ENCODE measurements at places on chromosomes 13 and 19.

- DNase-seq, result no peak
Measured at GRCh38 chr13:78759704-78760103, 100.7 kb upstream of the OBI1 start.

- DNase-seq, result peak; percentile 79
Measured at GRCh38 chr19:55703790-55704215, 28.8 kb downstream of the EPN1 start.

DNA sequence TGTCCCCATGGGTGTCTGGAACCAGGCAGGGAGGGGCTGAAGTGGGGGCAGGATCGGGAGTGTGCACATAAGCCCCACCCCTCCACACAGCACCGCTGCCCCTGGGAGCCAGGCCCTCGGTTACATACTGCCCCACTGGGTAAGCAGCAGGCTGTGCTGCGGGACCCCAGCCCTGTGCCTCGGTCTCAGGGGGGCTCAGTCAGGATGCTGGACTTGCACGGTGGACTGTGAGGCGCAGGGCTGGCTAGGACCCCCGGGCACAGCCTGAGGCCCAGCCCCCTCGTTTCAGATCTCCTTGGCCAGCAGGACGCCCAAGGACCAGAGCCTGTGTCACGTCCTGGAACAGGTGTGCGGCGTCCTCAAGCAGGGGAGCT, 16.3 kb downstream of the MPND start:
- DNase-seq, result no peak

- no peak for DNase-seq
Measured at GRCh38 chr13:110228936-110229904, 77.7 kb downstream of the COL4A1 start.

DNA sequence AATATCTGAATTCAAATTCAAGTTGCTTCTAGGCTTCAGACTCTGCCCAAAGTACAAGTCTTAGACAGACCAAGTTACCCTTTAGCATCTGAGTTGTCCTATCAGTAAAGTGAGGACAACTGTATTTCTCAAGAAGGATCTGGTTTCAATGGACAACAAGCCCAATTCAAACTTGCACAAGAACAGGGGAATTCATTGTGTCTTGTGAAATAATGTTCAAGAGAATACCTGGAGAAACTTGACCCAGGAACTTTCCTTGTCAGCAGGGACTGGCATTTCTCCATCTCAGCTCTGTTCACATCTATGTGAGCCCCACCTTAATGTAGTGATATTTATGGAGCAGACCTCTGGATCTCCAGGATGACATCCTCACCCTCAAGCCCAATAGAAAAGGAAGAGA, 894.9 kb upstream of the SLC10A2 start:
- no peak for DNase-seq

- no peak for DNase-seq
Measured at GRCh38 chr19:40229484-40229883, 3.0 kb upstream of the CCNP start.

GRCh38 chr19:4369109-4369887, 25.9 kb downstream of the MPND start:
- DNase-seq, result peak; percentile 89

DNA sequence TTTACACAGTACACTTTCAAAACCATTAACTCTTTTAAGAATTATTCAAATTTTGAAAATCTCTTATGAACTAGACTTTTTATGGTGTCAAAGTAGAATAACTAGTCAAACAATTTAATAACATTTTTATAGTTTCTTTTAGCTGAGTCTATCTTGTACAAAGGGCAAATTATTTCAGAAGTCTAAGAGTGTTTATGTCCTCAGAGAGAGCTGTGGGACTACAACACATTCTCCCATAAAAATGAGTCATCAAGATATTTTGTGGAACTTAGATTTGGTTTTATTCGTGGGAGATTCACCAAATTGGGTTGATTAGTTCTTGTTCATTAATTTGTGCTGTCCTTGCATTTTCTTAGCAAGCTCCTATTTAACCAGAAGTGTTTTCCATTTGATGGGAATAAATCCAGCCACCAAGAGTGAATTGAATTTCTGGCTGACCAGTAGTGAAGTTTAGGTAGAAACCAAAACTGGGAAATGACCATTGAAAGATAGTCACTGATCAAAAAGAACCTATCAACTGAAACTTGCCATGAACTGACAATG, 291.0 kb downstream of the DLEU7 start:
- no peak for DNase-seq

DNA sequence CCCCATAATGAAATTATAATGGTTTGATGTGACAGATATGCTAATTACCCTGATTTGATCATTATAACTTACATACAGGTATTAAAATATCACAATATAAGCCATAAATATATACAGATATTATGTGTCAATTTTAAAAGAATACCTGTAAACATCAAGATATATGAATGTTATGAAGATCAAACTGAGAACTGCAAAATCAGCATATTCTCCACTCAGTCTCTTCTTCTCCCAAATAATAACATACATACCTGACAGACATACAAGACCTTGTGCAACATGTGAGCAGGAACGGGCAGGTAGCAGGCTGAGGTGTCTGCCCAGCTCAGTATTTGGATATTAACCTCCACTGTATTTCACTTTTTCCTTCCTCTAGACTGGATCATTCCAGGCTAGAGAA, 547.2 kb downstream of the UQCRFS1 start:
- no peak for DNase-seq

- no peak for DNase-seq
Measured at GRCh38 chr13:108560093-108560492, 69.3 kb upstream of the MYO16 start.

GRCh38 chr19:35015270-35015953, 14.9 kb upstream of the SCN1B start:
- DNase-seq, result no peak

GRCh38 chr13:21120191-21120590, 56.2 kb downstream of the SKA3 start:
- no peak for DNase-seq

DNA sequence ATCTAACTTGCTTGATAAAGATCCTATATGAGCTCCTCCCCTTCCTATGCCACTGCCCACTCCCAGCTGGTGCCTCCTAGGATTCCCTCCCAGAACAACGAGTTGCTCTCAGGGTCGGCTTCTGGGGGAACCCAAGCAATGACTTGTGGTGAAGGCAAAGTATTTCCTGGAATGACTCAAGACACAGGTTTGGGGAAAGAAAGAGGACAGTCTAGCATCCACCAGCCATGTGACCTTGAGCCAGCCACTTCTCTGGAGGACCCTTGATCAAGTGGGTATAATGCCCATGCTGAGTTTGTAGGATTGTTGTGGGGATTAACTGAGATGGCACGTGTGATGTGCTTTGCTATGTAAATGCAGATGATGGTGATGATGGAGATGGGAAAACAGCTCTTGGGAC, 33.0 kb downstream of the MBD3L2B start:
- no peak for DNase-seq

GRCh38 chr19:53978975-53979801, 12.2 kb upstream of the CACNG6 start:
- no peak for DNase-seq

- no peak for DNase-seq
Measured at GRCh38 chr13:48201044-48201443, 32.0 kb upstream of the ITM2B start.

DNA sequence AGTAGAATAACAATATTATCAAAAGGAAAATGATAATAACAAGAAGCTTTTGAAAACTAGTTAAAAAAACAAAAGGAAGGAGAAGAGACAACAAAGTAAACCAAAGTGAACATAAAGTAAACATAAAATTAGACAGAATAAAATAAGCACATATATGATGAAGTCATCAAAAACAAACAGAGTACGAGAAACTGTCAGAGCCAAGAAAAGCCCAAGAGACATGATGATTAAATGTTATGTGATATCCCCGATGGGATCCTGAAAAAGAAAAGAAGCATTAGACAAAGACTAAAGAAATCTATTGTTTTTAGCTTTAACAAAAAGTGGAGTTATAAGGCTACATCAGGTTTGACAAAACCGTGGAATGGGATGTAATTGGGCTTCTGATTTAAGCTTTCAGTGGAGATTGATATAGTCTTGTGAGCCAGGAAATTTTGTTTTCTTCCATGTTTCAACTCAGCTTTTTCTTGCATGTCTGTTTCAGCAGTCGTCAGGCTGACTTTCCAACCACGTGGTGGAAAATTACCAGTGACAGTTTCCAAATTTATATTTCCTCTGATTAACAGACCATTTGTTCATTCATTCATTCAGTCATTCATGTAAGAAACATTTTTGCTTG, 64.9 kb downstream of the KL start:
- DNase-seq, result no peak

DNA sequence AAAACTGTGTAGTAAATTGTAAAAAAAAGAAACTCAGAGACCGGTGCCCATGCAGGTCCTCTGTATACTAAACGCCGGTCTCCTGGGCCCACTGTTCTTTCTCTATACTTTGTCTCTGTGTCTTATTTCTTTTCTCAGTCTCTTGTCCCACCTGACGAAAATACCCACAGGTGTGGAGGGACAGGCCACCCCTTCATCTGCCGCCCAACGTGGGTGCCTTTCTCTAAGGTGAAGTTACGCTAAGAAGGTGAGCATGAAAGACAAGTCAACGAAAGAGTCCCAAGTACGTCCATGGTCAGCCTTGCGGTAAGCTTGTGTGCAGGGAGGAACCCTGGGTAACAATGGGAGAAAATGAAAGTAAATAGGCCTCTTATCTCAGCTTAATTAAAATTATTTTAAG, 48.0 kb upstream of the WASF3 start:
- no peak for DNase-seq
